ENCODE measurements at places on chromosomes 11 and 22.

DNA sequence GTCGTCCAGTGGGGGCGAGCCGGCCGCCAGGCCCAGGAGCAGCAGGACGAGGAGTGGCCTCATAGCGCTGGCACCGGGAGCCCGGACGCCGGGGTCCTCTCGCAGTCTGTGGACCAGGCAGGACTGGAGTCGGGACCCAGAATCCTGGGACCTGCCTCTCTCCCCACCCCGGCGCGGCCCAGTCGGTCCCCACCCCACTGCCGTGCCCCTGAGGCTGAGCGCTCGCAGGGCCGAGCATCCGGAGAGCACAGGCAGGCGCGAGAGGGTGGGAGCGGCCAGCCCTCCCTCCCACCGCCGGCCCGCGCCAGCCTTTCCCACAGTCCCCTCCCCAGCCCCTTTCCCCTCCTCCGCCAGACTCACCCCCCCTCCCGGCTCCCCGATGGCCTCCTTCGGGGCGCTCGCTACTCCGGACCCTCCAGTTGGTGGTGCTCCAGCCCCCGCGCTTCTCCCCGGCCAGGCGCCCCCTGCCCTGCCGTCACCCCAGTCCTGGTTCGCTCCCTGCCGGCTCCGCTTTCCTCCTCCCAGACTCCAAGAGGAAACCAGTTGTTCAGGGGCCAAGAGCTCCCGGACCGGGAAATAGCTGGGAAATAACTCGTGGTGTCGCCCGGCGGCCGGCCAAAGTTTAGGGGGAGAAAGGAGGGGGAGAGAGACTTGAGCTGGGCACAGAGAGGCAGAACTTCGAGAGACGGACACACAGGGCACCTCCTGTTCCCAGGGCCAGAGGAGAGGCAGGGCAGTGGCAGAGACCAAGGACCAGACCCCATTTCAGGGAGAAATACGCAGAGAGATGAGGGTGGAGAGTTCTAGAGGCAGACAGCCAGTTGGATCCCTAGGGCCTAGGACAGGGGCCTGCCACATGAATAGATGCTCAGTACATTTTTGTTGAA lies at the start of gene C1QTNF5:
Gene C1QTNF5 (minus strand): TSS at position 549 of the 887 bp plus-strand sequence. CDS start 486 bp downstream, at position 63.
- DNase-seq: no peak

DNA sequence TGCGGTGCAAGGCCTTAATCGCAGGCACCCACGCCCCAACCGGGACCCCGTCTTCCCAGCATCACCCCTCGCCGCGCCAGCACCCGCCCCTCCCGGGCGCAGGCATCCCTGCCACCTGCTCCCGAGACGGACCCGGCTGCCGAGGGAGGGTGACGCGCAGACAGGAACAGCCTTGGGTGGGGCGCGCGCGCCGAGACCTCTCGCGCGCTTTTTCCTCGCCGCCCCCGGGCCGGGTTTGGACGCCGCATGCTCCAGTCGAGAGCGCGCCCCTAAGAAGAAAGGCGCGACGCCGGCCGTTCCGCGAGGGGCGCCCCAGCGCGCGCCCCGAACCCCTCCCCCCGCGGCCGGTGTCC lies 504 bp downstream of the CFL1 start:
- no peak for DNase-seq

DNA sequence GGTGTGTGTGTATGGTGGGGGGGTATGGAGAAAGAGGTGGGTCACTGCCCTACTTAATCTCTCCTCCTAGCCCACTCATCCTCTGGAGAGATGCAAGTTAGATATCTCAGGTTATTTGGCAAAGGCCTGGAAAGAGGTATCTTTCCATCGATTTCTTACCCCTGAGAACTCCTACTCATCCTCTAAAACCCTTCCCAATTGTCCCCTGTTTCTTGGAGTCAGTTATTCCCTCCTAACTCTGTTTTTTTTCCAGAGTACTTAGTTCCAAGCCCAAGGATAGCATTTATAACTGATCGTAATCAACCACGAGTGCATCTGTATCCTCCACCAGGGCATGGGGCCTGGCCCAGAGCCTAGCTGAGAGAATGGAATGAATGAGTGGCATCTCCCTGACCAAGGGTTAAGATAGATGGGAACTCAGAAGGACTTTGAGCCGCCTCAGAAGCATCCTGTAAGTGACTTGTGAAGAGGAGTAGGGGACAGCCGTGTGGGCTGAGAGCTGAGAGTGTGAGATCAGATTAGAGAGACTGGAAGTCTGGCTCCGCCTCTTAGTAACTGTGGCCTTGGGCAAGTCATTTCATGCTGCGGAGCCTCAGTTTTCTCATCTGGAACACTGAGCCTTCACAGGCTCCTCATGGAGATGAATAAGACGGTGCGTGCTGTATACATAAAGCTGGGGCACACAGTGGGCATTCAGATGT lies 16.2 kb downstream of the CD6 start:
- no peak for DNase-seq

DNA sequence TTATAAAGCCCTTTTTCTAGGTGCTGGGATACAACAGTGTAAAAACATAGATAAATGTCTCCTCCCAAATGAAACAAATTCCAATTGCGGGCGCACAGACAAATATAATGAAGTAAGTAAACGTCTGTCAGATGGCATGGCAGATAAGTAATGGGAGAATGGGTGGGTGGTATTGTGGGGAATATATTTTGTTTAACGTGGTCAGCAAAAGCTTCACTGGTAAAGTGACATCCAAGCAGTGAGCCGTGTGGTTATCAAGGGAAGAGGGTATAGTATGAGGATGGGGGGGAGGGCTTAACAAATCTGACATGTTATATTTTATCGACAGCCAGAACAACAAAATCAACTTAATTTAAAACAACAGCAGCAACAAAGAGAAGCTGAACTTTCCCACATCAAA lies 1.2 kb downstream of the SVIP start:
- no peak for DNase-seq

DNA sequence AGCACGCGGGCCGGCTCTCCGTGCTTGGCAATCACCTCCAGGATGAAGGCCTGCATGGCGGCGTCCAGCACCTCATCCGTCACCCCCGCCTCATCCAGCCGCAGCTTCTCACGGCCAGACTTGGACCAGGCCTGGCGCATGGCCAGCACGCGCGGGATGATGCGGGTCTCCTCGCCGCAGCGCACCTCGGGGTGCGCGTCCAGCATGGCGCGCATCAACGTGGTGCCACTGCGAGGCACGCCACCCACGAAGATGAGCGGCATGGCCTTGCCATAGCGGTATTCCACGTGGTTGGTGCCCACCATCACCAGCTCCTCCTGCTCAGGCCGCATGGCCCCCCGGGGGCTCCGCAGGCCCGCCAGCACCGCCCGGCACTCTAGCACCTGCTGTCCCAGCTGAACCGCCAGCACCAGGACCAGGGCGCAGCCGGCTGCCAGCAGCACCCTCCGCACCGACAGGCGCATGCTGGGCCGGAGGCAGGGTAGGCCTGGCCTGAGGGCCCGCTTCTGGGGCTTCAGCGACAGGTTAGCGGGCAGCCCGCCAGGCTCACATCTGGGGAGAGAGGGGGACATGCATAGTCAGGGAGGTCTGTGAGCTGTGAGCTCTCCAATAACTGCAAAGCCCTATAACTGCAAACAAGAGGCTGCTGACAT lies 29.0 kb upstream of the TFIP11 start:
- no peak for DNase-seq

DNA sequence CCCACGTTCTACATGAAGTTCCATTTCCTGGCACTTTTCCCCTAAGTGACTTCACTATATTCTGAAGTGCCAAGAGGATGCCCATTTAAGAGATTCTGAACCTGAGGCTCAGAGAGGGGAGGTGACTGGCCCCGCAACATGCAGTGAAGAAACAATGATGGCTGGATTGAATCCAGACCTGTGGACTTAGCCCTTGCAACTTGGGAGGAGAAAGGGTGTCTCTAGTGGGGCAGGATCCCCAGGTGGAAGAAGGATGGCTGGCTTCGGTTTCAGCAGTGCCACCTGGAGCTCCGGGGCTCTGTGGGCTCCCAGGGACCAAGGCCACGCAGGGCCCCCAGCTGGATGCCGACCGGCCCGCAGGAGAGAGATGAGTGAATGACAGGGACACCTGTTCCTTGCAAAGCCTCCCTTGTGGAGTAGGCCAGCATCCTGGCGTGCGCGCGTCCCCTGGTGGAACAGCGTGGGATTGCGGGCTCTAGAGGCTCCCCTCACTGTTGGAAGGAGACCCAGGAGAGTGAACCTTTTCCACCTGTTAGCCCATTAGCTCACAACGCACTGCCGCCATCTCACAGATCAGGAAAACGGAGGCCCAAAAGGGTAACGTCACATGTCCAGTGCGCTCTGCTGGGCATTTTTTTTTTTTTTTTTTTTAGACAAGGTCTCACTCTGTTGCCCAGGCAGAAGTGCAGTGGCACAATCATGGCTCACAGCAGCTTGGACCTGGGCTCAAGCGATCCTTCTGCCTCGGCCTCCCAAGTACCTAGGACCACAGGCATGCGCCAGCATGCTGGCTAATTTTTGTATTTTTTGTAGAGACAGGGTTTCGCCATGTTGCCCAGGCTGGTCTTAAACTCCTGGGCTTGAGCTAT lies 104.7 kb downstream of the KIAA1671 start:
- DNase-seq: peak; percentile 5
